ENCODE measurements at places on chromosomes 16 and 17.
A peak's percentile ranks its signal among the peaks of the same experiment; 100 is the strongest.

GRCh38 chr16:11263737-11264136 lies 5.4 kb downstream of the TNP2 start:
- no peak overlapping the region for H3K4me3 ChIP-seq
- H3K27me3 ChIP-seq = no peaks in the 10 kb centered on the region
- no peak for DNase-seq
- no peaks in the 10 kb centered on the region for H3K36me3 ChIP-seq
- peak overlapping the region; percentile 4 for H3K27ac ChIP-seq

DNA sequence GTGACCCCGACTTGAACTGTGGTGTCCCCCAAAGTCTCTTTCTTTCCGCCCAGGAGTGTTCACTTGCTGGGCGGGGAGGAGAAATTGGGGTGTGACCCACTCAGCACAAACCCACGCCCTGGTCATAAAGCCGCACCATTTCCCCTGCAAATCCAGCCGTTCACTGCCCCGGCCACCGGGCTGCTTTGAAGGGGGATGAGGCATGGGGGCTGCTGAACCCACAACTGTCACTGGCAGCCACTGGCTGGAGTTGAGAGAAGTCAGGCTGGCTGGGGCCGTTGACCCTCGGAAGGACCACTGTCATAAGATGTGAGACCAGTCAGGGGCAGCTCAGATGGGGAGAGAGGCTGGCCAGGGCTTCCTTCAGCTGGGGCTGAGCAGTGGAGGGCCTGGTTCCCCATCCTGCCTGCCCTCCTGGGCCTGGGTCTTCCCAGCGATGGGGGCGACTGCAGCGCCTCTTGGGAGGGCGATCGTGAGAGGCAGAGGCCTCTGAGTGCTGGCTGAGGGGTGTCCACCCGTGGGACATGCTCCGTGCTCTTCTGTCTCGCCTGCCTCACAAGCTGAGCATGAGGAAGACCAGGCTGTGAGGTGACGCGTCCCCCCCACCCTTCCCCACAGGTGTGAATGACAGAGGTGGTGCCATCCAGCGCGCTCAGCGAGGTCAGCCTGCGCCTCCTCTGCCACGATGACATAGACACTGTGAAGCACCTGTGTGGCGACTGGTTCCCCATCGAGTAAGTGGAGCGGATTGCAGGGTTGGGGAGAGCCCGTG lies 19.5 kb downstream of the C16orf90 start:
- H3K27me3 ChIP-seq = no peaks in the 10 kb centered on the region
- peaks cover 42% of the 10 kb centered on the region for H3K36me3 ChIP-seq
- H3K4me1 ChIP-seq = peaks cover 8% of the 10 kb centered on the region
- no peak for DNase-seq

- no peaks in the 10 kb centered on the region for H3K36me3 ChIP-seq
- peaks cover 45% of the 10 kb centered on the region for H3K27me3 ChIP-seq
- no peak overlapping the region for H3K4me3 ChIP-seq
- DNase-seq = no peak
Measured at GRCh38 chr17:61422116-61422799, 22.6 kb downstream of the TBX2 start.

DNA sequence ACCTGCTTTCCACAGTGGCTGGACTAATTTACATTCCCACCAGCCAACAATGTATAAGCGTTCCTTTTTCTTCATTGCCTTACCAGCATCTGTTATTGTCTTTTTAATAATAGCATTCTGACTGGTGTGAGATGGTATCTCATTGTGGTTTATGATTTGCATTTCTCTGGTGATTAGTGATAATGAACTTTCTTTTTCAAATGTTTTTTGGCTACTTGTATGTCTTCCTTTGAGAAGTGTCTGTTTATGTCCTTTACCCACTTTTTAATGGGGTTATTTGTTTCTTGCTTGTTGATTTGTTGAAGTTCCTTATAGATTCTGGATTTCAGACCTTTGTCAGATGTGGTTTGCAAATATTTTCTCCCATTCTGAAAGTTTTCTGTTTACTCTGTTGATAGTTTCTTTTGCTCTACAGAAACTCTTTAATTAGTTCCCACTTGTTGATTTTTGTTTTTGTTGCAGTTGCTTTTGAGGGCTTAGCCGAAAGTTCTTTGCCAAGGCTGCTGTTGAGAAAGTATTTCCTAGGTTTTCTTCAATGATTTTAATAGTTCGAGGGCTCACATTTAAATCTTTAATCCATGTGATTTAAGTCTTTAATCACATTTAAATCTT lies 26.8 kb downstream of the ITGAM start:
- H3K4me1 ChIP-seq = peaks cover 23% of the 10 kb centered on the region
- no peak overlapping the region for H3K27ac ChIP-seq
- no peak for DNase-seq
- no peak overlapping the region for H3K4me3 ChIP-seq
- no peaks in the 10 kb centered on the region for H3K27me3 ChIP-seq

DNA sequence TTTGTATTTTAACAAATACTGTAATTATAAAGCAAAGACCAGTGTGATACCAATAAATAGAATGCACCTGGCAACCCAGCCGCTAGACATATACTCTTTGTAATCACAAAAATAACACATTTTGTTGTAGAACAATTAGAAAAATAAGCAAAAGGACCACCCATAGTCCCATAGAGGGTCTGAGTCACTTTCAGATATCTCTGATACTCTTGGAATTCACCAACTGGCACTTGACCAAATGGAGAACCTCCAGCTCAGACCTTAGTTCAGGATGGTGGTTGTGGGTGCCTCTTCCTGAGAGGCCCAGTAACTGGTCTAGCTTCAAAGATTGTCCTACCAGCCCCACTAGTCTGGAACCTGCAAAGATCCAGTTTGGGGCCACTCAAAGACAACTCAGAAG lies 789 bp upstream of the TERF2 start:
- peaks cover 36% of the 10 kb centered on the region for H3K4me1 ChIP-seq
- H3K36me3 ChIP-seq = peaks cover 24% of the 10 kb centered on the region
- H3K4me3 ChIP-seq = peak overlapping the region; percentile 90
- no peaks in the 10 kb centered on the region for H3K27me3 ChIP-seq

GRCh38 chr16:11836650-11837244 lies 14.6 kb downstream of the RSL1D1 start:
- DNase-seq = no peak
- H3K27me3 ChIP-seq = no peaks in the 10 kb centered on the region
- no peaks in the 10 kb centered on the region for H3K4me1 ChIP-seq
- no peak overlapping the region for H3K4me3 ChIP-seq

DNA sequence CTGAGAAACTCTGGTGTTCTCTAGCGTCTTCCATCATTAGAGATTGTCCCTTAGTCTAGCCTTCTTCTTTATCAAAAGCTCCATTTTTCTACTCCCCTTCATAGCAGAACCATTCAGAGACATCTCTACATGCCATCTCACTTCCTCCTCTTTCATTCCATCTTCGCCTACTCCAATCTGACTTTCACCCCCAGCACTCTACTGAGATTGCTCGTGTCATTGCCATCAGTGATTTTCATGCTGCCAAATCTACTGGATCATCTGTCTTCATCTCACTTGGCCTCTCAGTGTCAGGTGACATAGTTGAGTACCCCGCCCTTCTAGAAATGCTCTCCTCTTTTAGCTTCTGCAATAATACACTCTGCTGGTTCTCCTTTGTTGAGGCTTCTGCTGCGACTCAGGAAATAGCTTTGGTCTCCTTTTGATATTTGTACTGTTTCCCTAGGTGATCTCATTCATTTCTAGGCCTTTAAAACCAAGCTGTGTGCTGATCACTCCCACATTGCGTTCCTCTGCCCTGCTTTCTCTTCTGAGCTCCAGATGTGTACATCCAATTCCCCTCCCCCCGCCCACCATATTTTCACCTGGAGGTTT lies 119.1 kb downstream of the FTO start:
- H3K27me3 ChIP-seq = no peaks in the 10 kb centered on the region
- no peak for DNase-seq
- peaks cover 19% of the 10 kb centered on the region for H3K36me3 ChIP-seq
- no peak overlapping the region for H3K27ac ChIP-seq
- H3K4me3 ChIP-seq = no peak overlapping the region

GRCh38 chr17:19317359-19318095 lies 45.0 kb downstream of the B9D1 start:
- DNase-seq = no peak
- no peak overlapping the region for H3K4me3 ChIP-seq
- H3K4me1 ChIP-seq = peaks cover 6% of the 10 kb centered on the region

DNA sequence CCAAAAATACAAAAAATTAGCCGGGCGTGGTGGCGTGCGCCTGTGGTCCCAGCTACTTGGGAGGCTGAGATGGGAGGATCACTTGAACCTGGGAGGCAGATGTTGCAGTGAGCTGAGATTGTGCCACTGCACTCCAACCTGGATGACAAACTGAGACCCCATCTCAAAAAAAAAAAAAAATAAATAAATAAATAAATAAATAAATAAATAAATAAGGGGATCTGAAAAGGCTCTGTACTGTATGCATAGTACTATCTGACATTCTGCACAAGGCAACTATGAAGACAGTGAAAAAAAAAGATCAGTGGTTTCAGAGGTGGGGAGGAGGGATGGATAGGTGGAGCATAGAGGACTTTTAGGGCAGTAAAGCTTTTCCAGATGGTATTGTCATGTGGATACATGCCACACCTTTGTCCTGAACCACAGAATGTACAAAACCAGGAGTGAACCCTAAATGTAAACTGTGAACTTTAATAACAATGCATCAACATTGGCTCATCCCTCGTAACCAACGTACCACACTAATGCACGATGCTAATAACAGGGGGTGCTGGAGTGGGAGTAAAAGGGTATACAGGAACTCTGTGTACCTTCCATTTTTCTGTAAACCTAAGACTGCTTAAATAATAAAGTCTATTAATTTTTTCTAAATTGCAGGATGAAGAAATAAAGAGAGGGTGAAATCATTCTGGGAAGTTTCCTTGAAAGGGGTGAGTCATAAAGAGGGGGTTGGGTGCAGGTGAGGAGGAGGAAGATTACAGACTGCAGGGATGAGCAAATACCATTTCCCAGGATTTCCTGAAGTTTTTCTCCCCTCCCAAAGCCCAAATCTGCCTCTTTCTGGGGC lies 155.8 kb upstream of the SDK2 start:
- no peak overlapping the region for H3K27ac ChIP-seq
- no peaks in the 10 kb centered on the region for H3K4me1 ChIP-seq
- DNase-seq = no peak
- no peak overlapping the region for H3K4me3 ChIP-seq

- H3K36me3 ChIP-seq = no peaks in the 10 kb centered on the region
- H3K27ac ChIP-seq = no peak overlapping the region
- peaks cover 4% of the 10 kb centered on the region for H3K27me3 ChIP-seq
- H3K4me1 ChIP-seq = no peaks in the 10 kb centered on the region
- H3K4me3 ChIP-seq = no peak overlapping the region
- DNase-seq = no peak
Measured at GRCh38 chr17:78610951-78611511, 33.8 kb upstream of the DNAH17 start.

- peaks cover 37% of the 10 kb centered on the region for H3K36me3 ChIP-seq
- H3K27ac ChIP-seq = no peak overlapping the region
- DNase-seq = no peak
- peak overlapping the region; percentile 46 for H3K4me3 ChIP-seq
Measured at GRCh38 chr17:44353672-44354331, 8.7 kb downstream of the GRN start.

- H3K4me3 ChIP-seq = no peak overlapping the region
- H3K27ac ChIP-seq = no peak overlapping the region
- DNase-seq = no peak
- no peaks in the 10 kb centered on the region for H3K4me1 ChIP-seq
Measured at GRCh38 chr17:6681671-6682070, 30.1 kb downstream of the C17orf100 start.
